ENCODE measurements at places on chromosomes 7 and 10.

DNA sequence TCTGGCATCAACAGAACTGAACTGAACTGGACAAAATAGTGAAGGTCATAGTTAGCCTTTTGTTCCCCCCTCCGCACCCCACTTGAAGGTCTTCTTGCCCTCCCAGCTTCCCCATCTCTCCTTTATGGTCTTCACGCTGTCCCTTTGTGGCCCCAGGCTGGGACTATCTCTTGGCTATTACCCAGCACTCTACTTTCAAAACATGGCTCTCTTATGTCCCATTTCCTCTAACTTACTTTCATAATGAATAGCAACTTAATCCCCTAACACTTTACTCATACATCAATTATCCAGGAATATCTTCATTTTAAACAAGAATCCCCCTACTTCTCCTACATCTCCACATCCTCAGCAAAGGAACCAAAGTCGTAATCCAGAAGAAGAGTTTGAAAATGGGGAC is 135.3 kb upstream of the ITGB1 start:
- DNase-seq, result no peak

GRCh38 chr7:156127166-156128134 is 315.2 kb upstream of the SHH start:
- DNase-seq, result no peak

DNA sequence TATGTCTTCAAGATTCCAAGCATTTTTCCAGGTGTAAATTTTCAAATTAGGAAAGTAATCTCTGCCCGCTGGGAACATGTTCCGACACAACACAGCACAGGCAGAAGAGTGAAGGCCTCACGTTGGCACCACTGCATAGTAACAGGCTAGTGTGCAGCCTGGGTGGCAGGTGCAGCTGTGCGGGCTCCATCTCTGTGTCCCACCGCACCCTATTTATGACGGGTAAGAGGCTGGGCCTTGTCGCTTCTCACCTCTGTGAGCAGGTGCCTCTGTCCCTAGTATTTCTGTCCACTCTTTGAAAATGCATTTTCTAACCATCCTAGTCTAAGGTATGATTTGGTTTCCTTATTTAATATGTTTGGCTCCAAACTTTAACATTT is 24.1 kb downstream of the VIPR2 start:
- DNase-seq, result no peak

DNA sequence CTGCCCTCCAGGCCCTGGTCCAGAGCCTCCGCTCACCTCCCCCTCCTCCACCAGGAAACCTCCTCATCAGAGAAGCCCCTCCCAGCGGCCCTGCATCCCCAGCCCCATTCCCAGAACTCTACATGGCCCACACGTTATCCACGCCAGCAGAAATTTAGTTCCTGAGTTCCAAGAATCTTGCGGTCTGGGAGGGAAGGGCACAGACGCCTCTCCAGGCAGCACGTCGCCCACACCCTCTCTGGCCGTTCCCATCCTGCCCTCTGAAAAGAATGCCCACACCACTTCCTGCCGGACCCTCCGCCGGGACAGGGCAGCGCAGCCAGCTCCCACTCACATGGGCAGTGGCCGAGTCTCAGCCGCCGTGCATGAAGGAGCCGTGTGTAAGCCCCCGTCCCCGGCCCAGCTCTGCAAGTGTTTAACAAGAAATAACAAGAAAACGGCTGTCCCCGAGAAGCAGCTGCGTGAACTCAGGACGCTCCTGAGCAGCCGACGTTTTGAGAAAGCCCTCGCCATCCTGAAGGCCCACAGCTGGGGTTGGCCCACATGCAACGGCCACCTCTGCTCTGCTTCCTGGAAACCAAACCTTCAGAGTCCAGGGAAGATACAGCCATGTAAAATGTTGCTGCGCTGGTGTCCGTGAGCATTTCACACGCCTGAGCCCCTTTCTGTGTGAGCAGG is 17.4 kb downstream of the ADGRA1 start:
- DNase-seq, result no peak

- DNase-seq, result no peak
These were observed 75.9 kb downstream of the PPP1R3C start for GRCh38 chr10:91556691-91557566.

DNA sequence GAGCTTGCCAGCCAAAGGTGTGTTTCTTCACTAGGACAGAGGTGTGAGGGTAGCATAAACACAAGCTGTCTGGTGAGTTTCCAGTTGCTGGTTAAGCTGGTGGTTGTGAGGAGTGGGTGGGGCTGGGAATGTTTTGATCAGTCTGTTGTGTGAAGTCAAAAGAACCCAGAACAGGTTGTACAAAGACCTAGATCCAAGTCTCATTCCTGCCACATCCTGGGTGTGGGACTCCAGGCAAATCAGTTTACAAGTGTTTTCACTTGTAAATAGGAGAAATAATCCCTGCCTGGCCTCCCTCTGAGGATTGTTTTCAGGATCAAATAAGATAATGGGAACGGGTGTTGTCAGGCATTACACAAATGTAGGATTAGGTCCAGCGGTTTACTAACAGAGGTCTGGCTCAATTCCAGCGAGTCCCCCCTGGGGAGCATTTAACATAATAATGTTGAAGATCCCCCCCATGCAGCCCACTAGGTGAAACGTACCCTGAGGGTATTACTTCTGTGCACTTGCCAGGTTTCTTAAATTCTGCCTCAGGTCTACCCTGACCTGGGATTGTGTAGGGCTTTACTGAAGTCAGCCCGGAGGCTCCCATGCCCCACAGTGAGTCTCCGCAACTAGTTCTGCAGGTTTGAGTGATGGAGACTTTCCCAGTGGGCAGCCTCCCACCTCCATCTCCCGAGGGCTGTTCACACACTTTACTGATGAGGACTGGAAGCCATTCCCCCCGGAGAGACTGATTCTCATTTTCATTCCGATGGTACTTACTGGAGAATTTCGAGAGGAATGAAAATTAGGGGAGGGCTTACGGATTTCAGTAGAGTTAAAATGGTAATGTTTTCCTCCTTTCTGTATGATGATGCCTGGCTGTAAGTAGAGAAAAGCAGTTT is 2.7 kb upstream of the FRAT2 start:
- peak; percentile 24 for DNase-seq

GRCh38 chr10:70499836-70500167 is 21.2 kb downstream of the PALD1 start:
- no peak for DNase-seq

DNA sequence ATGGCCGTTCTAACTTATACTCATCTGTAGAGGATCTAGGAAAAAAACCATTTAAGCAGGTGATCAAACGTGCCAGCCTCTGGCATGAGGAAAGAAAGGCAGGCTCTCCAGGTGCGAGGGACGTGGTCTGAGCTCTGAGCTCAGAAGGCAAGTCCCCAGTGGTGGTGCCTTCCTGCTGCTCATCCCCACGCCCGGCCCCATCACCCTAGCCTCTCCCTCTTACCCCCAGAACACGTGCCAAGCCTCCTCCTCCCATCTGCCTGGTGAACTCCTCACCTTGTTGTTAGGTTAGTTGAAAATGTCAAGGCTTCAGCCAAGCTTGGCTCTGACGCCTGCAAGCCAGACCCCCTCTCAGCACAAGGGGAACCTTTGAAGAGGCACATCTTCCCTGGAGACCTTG is 571.2 kb upstream of the MKI67 start:
- DNase-seq, result no peak

- DNase-seq, result no peak
These were observed 15.9 kb downstream of the ZNF783 start for GRCh38 chr7:149277871-149278270.

GRCh38 chr7:48466713-48467112 is 295.5 kb downstream of the ABCA13 start:
- DNase-seq, result no peak

DNA sequence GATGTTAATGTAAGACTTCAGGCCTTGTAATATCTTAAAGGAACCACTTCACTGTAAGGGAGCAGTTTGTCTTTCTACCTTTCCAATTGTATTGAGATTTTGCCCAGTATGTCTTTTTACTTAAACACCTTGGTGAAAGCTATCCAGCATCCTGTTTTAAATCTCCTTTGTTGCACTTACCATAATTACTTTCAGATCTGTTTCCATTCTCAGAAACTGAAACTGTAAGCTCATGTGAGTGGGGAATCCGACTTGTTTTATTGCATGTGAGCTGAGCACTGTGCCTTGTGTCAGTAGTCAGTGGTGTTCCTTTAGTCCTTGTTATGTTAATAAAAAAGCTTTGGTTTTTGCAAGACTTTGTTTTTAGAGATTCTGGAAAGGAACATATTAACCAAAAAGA is 42.2 kb downstream of the BMPR1A start:
- DNase-seq, result no peak

- no peak for DNase-seq
These were observed 6.6 kb downstream of the KLRG2 start for GRCh38 chr7:139476891-139477290.

- DNase-seq, result no peak
These were observed 58.3 kb upstream of the NKX6-2 start for GRCh38 chr10:132844069-132844809.

- DNase-seq, result no peak
These were observed 85.4 kb upstream of the PDGFA start for GRCh38 chr7:604884-605531.

GRCh38 chr7:155166673-155167370 is 96.7 kb downstream of the HTR5A start:
- DNase-seq, result no peak

DNA sequence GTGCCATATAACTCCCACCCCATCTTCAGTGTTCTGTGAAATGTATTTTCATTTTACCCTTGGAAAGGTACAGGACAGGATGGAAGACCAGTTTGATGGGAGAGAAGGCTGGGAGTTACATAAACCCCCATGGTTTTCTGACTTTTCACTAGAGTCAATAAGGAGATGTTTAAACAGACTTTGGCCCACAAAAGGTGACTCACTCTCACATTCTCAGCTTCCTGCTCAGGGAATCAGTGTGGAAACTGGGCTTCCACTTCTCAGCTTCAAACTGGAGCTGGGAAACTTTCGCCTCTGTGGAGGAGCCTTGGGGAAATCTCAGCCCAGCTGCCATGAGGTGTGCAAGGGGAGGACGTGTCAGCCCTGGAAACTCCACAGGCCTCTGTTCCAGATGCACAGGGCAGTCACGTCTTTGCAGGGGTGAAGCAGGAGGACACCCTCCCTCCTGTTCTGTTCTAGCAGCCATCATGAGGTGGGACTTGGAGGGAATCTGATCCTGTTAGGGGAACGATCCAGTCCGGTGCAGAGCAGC is 560.5 kb upstream of the GALNT17 start:
- no peak for DNase-seq

- no peak for DNase-seq
These were observed 402.0 kb upstream of the KLF6 start for GRCh38 chr10:4186849-4187540.

DNA sequence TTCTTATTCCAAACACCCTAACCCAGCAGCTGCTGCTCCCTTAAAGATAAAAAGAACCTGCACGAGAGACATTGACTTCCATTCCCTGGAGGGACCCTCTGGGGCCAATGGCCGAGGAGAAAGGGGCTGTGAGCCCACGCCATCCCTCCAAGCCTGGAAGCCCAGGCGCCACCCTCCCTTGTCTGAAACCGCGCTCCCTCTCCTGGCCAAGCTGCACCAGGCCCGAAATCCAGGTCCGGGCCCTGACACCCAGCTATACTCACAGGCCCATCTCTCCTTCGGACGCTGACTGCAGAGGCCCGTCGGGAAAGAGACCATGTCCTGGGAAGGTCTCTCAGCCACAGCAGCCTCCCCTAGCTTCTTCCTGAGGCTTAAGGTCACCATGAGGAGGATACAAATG is 196.5 kb downstream of the PTPRN2 start:
- no peak for DNase-seq

DNA sequence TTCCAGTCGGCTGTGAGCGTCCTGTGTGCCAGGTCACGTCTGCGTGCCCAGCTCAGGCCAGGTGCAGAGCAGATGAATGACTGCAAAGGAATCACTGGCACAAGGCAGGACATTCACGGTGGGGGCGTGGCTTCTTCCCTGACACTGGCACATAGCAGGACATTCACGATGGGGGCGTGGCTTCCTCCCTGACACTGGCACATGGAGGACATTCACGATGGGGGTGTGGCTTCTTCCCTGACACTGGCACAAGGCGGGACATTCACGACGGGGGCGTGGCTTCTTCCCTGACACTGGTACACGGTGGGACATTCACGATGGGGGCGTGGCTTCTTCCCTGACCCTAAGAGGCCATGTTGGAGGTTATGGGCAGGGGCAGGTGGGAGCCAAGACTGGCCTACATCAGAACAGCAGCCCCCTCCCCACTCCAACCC is 64.3 kb downstream of the MYL10 start:
- DNase-seq, result no peak

DNA sequence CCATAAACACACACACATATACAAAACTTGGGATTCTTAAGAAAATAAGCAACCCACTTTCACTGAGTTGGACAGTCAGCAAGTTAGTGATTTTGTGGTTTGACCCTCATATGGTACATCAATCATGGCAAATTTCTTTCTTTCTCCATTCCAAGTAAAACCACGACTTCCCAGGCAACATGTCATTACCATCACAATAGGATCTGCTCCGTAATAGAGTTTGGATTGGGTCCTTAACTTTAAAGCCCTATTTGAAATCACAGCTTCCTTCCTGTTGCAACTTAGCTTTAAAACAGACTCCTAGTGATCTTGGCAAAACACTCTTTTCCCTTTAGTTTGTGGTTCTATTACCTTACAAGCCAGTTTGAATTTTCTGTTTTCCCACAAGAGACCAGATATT is 483.6 kb downstream of the INHBA start:
- DNase-seq, result no peak

GRCh38 chr10:73478636-73479035 is 17.2 kb downstream of the PPP3CB start:
- DNase-seq, result no peak

- no peak for DNase-seq
These were observed 559.6 kb downstream of the GATA3 start for GRCh38 chr10:8614054-8614565.

- DNase-seq, result no peak
These were observed 62.4 kb upstream of the GDF10 start for GRCh38 chr10:47237316-47238260.

GRCh38 chr10:47332946-47333345 is 10.7 kb downstream of the GDF2 start:
- DNase-seq, result no peak

GRCh38 chr10:17134737-17135260 is 5.2 kb upstream of the CUBN start:
- DNase-seq, result no peak
